ENCODE measurements at places on chromosomes 6 and 20.

- no peak for DNase-seq
Measured at GRCh38 chr6:138590796-138591709, 91.8 kb upstream of the NHSL1 start.

DNA sequence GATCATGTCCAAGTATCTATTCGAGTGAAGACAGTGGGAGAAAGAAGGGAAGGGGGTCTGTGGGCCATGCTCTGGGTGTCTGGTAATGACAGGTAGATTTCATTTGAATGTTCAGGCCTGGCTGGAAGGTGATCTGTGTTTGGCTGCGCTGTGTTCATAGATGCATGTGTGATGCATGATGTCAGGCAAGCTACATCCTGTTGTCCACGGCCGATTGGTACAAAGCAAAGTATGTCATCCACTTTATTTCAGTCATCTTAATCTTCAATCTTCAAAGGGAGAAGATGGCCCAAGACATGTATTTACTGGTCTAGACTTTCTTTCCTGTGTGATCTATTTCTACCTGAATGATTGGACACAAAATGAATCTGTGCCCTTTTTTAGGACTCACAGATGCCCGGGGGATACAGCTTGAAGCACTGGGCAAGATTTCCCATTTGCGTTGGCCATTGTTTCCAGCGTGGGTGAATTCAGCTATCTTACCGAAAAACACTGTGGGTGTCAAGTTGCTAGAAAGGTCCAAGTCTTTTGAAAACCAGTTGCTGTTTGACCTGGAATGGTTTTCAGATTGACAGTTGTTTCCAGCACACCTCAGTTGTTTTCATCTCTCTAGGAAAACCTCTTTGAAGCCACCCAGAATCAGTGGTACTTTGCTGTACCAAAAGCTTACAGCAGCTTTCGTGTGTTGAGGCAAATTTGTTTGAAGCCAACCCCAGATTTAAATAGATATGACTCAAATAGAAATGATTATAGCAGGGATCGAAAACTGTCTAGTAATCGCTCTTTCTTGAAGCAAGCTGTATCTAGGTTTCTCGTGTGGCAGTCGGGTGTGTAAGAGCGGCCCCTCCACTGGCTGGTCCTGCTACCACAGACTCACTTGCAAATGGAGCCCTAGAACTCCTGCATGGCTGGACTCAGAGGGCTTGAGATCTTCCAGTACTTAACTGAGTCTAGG is 27.2 kb downstream of the DUSP22 start:
- no peak for DNase-seq

- no peak for DNase-seq
Measured at GRCh38 chr6:134516582-134516981, 198.7 kb upstream of the SGK1 start.

DNA sequence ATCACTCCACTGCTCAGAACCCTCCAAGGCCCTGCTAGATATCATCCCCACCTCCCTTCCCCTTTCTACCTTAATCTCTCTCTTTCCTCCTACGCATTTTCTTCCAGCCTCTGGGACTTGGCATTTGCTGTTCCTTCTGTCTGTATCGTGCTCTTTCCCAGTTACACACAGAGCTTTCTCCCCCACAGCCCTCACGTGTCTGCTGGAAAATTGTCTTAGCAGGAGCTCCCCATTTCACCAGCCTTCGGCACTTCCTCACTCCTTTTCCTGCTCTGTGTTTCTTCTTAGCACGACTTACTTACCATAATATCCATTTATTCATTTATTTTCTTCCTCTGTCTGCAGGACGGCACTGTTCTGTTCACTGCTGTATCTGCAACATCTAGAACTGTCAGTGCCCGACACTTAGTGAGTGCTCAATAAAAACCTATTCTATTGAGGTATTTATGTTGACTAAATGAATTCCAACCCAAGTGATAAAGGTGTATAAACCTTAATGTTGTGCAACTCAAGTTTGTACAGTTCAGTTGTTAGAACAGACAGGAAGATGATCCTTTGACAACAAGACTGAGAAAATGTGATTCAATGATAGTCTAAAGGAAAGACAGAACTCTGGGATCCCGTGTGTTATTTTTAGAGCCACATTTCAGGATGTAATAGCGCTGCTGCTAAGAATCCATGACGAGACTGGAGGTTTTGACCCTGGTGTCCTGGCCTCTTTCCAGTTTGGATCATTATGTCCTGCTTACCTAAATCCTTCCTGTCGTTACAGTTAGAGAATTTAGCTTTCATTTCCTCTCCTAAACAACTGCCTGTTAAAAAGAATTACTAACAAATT is 170.1 kb upstream of the LAMP5 start:
- DNase-seq, result no peak

DNA sequence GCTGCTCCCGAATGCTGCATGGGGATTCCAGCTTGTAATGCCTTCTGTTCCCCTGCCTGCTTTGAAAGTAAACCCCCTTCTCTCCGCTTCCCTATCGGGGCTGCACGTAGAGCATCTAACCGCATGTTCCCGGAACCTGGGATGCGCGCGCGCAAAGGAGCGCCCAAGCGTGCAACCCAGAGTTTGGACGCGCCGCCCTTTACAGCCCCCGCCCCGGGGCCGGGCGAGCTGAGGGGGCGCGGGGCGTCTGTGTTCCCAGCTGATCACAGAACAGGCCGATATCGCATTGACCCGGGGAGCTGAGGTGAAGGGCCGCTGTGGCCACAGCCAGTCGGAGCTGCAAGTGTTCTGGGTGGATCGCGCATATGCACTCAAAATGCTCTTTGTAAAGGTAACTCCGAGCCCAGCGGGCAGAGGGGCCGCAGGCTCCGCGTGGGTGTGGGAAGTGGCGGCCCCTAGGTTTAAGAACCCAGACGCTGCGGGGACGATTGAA is 1.4 kb downstream of the LAMP5 start:
- DNase-seq, result no peak

DNA sequence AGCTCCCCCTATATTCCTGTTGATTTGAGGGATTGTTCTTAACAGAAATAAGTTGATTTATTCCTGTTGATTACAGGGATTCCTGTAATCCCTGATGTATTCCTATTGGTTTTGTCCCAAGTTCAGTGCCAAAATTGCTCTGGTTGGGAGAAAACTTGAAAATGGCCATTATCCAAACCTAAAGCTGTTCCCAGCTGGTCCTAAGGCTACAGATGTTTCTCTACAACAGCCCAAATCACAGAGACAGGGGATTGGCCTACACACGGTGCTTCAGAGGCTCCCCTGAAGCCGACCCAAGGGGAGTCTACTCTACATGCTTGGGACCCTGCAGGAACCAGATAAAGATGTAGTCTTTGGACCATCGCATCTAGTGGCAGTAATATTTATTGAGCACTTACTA is 99.0 kb upstream of the AKAP12 start:
- DNase-seq, result no peak

- DNase-seq, result no peak
Measured at GRCh38 chr6:90190752-90191395, 105.8 kb downstream of the BACH2 start.

DNA sequence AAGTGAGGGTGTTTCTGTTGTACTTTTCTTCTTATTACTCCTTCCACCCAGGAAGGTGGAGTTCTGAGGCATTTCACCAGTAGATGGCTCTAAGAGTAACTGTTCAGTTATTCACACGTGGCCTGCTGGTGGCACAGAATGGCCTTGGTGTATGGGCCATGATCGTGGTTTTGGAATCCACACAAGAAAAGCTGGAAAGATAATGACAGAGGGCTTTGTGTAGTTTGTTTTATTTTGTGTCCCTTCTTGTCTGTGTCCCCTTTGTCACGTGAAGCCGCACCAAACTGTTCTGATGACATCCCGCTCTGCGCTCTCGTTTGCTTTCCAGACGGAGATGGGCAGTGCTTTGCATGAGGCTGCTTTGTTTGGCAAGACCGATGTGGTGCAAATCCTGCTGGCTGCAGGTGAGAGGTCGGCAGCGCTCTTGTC is 93.4 kb downstream of the ANKS1A start:
- no peak for DNase-seq

GRCh38 chr6:122710908-122711635 is 68.4 kb upstream of the FABP7 start:
- DNase-seq, result no peak

DNA sequence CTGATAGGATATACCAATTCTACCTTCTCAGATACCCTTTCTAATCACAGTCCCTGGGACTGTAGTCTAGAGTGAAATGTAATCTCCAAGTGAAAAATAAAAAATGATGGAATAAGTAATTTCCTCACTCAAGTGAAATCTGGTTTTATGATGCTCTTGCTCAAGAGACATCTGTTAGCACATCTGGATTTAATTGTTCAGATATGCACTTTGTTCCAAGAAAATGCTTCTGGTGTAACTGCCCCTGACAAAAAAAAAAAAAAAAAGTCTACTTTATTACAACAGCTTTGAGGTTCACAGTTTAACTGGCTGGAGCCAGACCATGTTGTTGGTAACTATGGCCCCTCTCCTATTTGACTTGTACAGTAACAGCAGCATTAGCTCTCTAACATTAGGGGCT is 251.8 kb downstream of the BTBD9 start:
- DNase-seq, result no peak

GRCh38 chr6:117960877-117961276 is 53.8 kb downstream of the SLC35F1 start:
- DNase-seq, result no peak

DNA sequence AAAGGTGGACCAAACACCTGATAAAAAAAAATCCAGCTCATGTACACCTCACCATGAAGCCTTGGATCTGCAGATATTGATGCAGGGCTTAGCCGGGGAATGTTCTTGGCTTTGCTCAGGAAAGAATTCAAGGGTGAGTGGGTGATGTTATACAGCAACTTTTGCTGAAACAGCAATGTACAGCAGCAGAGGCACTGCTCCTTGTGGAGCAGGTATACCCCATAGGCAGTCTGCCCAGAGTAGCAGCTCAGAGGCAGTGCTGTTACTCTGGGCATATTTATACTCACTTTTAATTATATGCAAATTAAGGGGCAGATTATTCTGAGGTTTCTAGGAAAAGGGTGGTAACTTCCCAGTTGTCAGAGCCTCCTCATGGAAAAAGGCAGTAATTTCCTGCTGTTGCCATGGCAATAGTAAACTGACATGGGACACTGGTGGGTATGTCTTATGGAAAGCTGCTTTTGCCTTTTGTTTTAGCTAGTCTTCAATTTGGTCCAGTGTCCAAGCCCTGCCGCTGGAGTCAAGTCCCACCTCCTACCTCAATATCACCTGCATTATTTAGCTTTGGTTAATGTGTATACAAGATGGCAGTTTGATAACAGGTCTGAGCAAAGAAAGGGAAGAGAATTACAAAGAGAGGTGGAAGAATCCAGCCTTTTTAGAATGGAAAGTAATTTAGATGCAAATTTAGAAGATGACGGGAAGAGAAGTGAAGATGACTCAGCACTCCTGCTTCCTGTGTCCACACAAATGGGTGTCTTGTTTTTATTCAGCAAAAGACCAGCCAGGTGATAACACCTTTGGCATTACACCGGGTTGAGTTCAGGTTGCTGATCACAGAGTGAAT is 110.1 kb upstream of the JAG1 start:
- DNase-seq, result no peak

GRCh38 chr20:2210646-2211552 is 84.9 kb upstream of the TGM3 start:
- DNase-seq, result no peak

GRCh38 chr6:52534966-52535390 is 41.9 kb downstream of the TRAM2 start:
- DNase-seq, result no peak

GRCh38 chr6:15391500-15391899 is 145.6 kb downstream of the JARID2 start:
- no peak for DNase-seq

DNA sequence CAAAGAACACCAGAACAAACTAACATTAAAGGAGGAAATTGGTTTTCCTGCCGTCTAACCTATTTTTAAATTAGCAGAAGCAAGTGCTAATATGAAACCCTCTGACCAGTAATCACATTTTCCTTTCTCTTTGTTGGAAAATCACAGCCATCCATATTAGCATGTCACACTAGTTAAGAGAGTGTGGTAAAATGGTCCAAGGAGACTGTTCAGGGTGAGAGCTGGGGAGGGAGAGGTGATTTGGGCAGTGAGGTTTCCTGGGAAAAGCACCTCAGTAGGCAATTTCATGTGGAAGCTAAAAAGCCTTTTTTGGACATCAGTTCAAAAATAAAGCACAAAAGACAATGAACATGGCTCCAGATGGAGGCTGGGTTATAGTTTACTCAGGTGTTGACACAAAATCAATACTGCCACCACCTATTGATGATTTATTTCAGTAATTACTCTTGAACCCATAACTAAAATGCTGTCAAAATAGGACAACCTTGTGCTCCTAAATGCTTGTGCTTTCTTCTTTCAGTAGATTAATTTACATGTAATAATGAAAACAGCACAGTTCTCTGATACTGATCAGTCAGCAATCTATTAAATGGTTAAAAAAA is 333.2 kb downstream of the SAMD5 start:
- DNase-seq, result no peak

DNA sequence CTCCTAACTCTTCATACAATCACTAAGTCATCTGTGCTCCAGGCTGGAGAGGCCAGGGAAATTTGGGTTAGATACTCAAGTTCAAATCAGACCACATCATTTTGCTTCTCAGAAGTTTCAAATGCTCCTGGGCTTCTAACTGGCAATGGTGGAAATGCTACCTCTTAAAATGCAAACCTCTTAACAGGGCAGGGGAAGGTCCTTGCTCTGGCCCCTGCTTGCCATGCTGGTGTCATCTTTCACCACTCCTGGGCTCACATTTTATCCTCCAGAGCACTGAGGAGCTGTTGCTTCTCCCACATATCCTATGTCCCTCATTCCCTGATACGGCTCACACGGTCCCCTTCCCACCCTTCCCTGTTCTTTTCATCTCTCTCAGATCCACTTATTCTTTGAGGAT is 41.8 kb upstream of the NT5E start:
- no peak for DNase-seq

DNA sequence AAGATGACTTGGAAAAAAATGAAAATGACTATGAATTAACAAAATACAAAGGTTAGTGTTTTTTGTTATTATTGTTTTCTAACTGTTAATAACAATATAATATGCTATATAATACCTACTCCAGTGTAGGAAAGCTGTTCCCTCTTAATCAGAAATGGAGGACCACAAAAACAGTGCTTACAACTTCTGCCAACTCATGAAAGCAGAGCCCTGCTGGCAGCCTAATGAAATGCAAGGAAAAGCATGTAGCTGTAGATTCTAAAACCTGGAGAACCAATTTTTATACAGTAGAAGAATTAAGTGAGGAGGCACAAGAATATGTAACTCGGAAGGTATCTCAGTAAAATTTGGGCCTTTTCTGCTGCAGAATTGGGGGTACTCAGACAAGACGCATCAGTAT is 29.4 kb downstream of the PHIP start:
- DNase-seq, result peak; percentile 1

DNA sequence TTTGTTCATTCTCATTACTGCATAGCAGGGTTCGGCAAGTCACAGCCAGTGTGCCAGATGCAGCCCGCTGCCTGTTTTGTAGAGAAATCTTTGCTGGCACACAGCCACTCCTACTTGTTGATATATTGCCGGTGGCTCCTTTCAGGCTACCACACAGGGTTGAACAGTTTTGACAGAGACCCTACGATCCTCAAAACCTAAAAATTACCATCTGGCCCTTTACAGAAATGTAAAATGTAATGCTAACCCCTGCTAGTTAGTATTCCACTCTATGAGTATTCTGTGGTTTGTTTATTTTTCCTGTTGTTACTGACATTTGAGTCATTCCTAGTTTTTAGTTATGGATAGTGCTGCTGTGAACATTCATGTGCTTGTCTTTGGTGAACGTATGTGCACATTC is 11.5 kb downstream of the DHX35 start:
- no peak for DNase-seq
